ENCODE measurements at places on chromosomes 6 and 20.

DNA sequence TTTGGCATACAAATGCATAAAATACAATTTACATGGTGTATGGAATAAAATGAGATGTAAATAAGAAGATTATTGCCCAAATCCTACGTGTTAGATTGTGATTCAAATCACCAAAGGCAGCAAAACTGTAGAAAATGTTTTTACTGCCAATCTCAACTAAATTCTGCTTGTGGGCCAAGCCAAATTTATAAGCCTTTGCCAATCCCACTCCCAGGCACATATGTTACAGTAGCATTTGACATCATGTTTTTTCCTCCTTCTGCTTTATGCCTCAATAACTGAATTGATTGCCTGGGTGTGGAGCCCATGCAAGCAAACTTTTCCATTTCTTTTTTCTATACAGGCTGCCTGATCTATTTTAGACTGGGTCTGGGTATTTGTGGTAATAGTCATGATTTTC lies 36.3 kb upstream of the LRRC1 start:
- DNase-seq: no peak

GRCh38 chr6:143005816-143006215 lies 54.9 kb upstream of the AIG1 start:
- DNase-seq: no peak

DNA sequence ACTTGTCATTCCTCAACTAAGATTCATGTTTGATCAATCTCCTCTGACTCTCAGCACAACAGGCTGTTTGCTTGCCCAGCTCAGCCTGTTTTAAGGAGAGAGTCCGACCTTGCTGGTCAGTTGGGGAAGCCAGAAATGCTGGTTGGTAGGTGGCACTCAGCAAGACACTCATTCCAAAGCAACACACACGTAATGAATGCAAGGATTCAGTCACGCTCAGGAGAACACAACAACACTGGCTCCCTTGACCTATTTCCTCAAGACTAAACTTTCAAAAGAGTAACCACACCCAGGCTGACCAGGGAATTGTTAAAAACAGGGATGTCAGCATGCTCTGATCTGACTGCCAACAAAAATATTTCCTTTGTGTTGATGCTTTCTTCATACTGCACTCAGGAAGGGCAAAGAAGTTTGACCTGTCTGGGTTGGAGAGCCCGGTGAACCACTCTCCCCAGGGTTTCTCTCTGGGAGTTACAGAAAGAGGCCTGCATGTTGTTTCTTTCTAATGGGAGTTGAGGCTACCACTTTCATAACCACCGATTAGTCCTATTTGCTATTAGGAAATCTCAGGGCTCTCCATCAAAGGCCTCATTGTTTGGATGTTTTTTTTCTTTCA lies 25.6 kb upstream of the PREP start:
- no peak for DNase-seq

DNA sequence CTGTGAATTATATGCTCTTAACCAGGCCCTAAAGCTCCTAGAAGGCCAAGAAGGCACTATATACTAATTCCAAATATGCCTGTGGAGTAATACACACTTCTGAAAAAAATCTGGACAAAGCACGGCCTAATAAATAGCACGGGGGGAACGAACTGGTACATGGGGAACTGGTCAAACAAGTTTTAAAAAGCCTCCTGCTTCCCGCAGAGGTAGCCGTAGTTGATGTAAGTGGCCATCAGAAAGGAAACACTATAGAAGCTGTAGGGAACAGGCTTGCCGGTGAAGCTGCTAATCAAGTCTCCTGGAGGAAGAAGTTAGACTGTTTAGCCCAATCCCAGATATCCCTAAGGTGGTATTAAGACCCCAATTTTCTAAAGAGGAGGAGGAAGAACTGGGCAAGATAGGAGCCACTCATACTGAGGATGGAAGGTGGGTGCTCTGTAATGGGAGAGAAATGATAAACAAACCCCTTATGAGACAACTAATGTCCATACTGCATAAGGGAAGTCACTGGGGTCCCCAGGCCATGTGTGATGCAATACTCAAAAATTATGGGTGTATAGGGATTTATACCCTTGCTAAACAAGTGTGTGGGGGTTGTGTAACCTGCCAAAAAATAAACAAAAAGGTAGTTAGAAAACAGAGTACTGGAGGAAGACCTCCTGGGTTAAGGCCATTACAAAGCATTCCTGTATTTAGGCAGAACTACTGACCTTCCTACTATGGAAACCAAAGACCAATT lies 27.1 kb upstream of the ZNF318 start:
- no peak for DNase-seq

Measured in T-helper 1 cell (primary cell).